ENCODE measurements at places on chromosomes 1 and 21. TPM values are rescaled to one million over a fixed set of nuclear protein-coding genes. Genes with fewer than 3 reads are reported as not detected.

Gene TACSTD2
- polyA plus RNA-seq = 0.77 TPM

Gene KPRP
- polyA plus RNA-seq = not detected

Gene RNF187
- polyA plus RNA-seq = 24.8 TPM

Gene OPRD1
- polyA plus RNA-seq = 0.55 TPM

Gene SHE
- 0.23 TPM for polyA plus RNA-seq

Gene C1orf185
- polyA plus RNA-seq = not detected

Gene CHI3L2
- 0.68 TPM for polyA plus RNA-seq

Gene PPIAL4G
- 0.07 TPM for polyA plus RNA-seq

Gene GBP6
- polyA plus RNA-seq = not detected

Gene SHISA4
- 5.4 TPM for polyA plus RNA-seq

Gene F13B
- not detected for polyA plus RNA-seq

Gene RGS13
- polyA plus RNA-seq = not detected

Gene OR2G6
- polyA plus RNA-seq = not detected

Gene PTPN7
- 0.33 TPM for polyA plus RNA-seq

Gene CNTN2
- 0.75 TPM for polyA plus RNA-seq

Gene DEPDC1
- polyA plus RNA-seq = 30.0 TPM

Gene HSD3B1
- not detected for polyA plus RNA-seq

Gene IL24
- not detected for polyA plus RNA-seq

Gene RHD
- 0.31 TPM for polyA plus RNA-seq

Gene LCE3E
- polyA plus RNA-seq = not detected

Gene DISC1
- 2.1 TPM for polyA plus RNA-seq

Gene C1orf21
- 38.1 TPM for polyA plus RNA-seq

Gene MARK1
- polyA plus RNA-seq = 11.1 TPM

Gene KRTCAP2
- 579 TPM for polyA plus RNA-seq

Gene GSTM1
- not detected for polyA plus RNA-seq

Gene SYTL1
- polyA plus RNA-seq = 12.3 TPM

Gene PLEKHN1
- polyA plus RNA-seq = 1.4 TPM

Gene SPRR1B
- not detected for polyA plus RNA-seq

Data from GM23338 (cell line).